CD4-positive, alpha-beta T cell (primary cell): ENCODE measurements at places on chromosomes 13 and 19. TPM values are rescaled to one million over a fixed set of nuclear protein-coding genes. Genes with fewer than 3 reads are reported as not detected.
A peak's percentile ranks its signal among the peaks of the same experiment; 100 is the strongest.

GRCh38 chr19:16628984-16629691, 1.1 kb upstream of the MED26 start:
- no peak for DNase-seq
- H3K27ac ChIP-seq = peak overlapping the region; percentile 98
- H3K36me3 ChIP-seq = peaks cover 40% of the 10 kb centered on the region
- H3K27me3 ChIP-seq = no peaks in the 10 kb centered on the region
- peak overlapping the region; percentile 99 for H3K4me3 ChIP-seq
- H3K4me1 ChIP-seq = peaks cover 39% of the 10 kb centered on the region

DNA sequence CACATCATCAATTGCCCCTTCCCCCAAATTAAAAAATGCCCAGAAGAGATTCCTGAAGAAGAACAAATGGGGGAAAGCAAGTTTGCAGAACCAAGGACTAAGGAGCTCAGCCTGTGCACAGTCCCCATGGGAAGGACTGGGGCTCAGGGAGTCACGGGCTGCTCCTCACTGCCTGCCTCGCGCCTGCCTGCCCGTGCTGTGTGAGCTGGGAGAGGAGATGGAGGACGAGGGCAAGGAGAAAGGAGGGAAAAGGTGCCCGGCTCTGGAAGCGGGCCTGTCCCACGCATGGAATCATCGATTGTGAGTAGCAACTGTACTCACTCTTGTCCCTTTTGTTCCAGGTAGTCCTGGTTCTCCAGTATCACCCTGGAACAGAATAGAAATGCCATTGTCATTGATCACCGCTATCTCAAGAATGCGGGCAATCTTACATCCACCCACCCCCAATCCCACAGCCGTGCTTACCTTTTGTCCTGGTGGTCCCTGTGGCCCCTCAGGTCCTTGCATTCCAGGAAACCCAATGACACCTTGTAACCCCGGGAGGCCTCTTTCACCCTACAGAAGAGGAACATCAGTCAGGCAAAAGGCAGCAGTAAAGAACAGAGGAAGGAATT, 93.4 kb downstream of the COL4A1 start:
- H3K36me3 ChIP-seq = no peaks in the 10 kb centered on the region
- H3K4me3 ChIP-seq = no peak overlapping the region
- no peaks in the 10 kb centered on the region for H3K4me1 ChIP-seq
- DNase-seq = no peak
- H3K27me3 ChIP-seq = peaks cover 6% of the 10 kb centered on the region

GRCh38 chr13:93750676-93751075, 524.1 kb downstream of the GPC6 start:
- H3K4me3 ChIP-seq = no peak overlapping the region
- no peaks in the 10 kb centered on the region for H3K4me1 ChIP-seq
- no peaks in the 10 kb centered on the region for H3K27me3 ChIP-seq
- H3K36me3 ChIP-seq = no peaks in the 10 kb centered on the region
- no peak overlapping the region for H3K27ac ChIP-seq
- no peak for DNase-seq

DNA sequence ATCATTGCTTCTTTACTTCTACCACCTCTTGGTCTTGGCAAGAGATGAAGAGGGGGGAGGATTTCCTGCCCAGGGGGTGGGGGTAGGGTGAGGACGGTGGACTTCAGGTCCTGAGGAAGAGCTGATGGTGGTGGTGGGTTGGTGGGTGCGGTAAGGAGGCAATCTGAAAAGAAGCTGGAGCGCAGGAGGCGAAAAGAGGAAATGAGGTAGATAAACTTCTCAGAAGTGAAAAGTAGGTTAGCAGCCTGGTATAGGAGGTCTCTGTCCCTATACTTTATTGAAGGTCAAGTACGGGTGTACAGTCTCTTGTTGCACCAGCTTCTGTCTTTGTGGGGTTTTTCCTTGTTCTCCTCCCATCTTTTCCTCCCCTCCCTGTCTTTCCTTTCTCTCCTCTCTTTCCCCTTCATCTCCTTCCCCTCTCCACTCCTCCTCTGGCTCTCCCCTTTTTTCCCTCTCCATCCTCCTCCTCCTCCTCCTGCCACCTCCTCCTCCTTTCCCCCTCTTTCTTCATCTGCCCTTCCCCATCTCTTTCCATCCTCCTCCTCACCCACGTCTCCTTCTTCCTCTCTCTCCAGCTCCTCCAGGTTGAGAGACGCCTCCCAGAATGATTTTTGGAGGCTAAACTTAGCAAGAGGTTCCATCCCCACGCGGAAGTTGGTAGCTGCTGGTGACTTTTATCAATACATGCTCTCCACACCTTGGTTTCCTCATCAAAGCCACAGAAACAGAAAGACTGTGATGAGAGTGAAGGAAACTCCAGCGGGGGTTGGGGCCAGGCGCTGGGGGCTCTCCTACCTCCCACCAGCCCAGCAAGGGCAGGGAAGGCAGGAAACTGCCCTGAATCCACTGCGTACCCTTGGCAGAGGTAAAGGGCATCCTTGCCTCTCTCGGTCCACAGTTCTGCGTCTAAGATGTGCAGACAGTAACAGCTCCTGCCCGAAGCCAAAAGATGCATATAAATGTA, 15.3 kb downstream of the TNFSF14 start:
- DNase-seq = no peak
- peak overlapping the region; percentile 37 for H3K4me3 ChIP-seq
- H3K27ac ChIP-seq = peak overlapping the region; percentile 66
- no peaks in the 10 kb centered on the region for H3K36me3 ChIP-seq
- no peaks in the 10 kb centered on the region for H3K27me3 ChIP-seq

DNA sequence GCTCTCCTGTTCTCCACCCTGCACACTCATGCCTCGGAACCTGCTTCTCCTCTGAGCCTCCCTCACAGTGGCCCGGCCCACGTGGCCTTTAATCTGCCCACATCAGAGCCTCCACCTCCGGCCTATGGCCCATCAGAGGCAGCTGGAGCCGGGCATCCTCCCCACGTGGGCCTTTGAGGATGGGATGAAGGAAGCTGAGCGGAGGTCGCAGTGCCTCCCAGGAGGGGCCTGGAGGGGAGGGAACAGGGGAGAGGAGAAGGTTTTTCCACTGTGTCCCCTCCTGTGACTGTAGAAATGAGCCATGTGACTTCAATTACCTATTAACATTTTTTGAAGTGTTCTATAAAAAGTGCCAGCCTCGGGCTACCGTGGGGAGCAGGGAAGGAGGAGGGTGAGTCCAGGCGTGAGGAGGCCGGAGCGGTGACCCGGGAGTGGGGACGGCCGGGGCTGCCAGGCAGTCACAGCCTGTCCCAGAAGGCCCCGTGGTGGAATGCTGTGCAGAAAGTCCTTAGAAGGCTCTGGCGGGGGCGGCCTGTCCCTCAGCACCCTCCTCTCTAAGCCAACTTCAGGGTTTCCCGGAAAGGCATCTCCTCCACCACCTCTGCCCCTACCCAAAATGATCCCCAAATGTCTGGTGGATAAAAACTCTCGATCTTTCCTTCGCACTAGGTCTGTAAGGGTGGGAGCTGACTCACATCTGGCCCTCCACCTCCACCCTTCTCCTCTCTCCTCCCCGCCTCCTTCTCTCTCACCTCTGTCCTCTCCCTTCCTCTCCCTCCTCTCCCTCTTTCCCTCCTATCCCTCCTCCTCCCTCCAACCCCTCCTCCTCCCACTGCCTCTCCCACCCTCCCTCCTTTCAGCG, 24.8 kb upstream of the SLC1A5 start:
- no peaks in the 10 kb centered on the region for H3K36me3 ChIP-seq
- H3K4me1 ChIP-seq = peaks cover 5% of the 10 kb centered on the region
- H3K4me3 ChIP-seq = no peak overlapping the region
- no peak for DNase-seq

DNA sequence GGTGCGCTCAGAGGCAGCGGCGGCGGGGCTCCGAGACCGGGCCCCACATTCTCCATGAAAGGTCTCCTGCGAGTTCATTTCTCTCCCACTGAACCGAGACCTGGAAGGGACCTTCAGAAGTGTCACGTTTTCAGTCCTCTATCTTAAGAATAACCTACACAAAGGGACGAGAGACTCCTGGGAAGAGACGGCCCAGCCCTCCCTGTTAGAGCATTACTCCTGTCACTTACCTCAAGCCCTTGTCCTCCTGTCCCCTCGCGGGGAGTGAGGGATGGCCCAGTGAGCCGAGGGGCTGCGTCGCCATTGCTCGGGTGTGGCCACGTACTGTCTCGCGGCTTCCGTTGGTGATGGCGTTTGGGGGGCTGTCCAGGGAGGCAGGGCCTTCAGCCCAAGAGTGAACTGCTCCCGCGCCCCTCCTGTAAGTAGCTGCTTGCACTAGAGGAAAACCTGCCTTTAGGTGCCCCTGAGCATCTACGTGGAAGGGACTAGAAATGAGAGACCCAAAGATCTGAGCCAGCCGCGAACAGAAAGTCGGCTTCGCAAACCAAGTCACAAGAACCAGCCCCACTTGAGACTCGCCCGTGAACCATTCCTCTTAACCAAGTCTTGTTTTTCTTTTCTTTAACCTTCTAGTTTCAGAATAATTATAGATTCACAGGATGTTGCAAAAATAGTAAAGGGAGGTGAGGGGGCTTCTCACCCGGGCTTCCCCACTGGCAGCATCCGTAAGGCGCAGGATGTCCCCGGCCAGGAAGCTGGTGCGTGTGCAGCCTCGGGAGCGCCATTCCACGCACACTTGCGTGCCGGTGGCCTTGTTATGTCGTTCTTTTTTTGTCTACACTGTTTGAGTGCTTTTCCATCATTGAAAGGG, 21.1 kb upstream of the NDUFS7 start:
- H3K4me3 ChIP-seq = no peak overlapping the region
- peaks cover 17% of the 10 kb centered on the region for H3K4me1 ChIP-seq
- H3K36me3 ChIP-seq = peaks cover 41% of the 10 kb centered on the region
- no peak overlapping the region for H3K27ac ChIP-seq

DNA sequence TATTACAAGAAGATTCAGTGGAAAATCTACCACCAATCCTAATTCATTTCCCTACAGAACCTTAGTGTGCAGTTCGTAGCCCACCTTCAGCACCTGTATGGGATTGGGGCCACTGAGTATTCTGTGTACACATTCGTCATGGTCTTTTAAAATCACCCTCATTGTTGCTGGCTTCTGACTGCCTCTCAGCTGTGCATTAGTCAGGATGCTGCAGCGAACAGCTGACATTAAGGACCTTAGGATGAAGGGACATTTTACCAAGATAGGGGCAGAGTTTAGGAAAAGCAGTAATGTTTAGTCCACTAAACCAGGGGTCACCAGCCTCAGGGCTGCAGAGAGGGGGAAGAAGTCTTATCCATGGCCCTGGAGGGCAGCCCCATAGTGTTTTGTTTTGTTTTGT, 176.5 kb downstream of the COL4A1 start:
- no peak for DNase-seq
- H3K4me3 ChIP-seq = no peak overlapping the region

ZNF836 gene
- total RNA-seq = 26.2 TPM

URAD gene
- not detected for total RNA-seq

HSPB6 gene
- total RNA-seq = not detected

ADGRE3 gene
- not detected for total RNA-seq
